ENCODE measurements at places on chromosomes 7 and 10. TPM values are rescaled to one million over a fixed set of nuclear protein-coding genes. Genes with fewer than 3 reads are reported as not detected.

Gene CALCR
- not detected for total RNA-seq

Gene LRRN3
- total RNA-seq, result 0.11 TPM

Gene C10orf105
- not detected for total RNA-seq

Gene RHBDD2
- total RNA-seq, result 39.7 TPM

Gene MUC12
- total RNA-seq, result 0.98 TPM

Gene RAB19
- not detected for total RNA-seq

Gene STEAP1
- 1.2 TPM for total RNA-seq

Gene LMTK2
- 2.7 TPM for total RNA-seq

Gene ZNF467
- 0.22 TPM for total RNA-seq

Gene RALA
- total RNA-seq, result 7.9 TPM

Gene KIAA1549
- 14.3 TPM for total RNA-seq

Gene FGFBP3
- 1.2 TPM for total RNA-seq

Gene PTPN20
- 10.6 TPM for total RNA-seq

Gene CALML3
- total RNA-seq, result not detected

Gene NCAPG2
- total RNA-seq, result 13.4 TPM

Gene FEZF1
- not detected for total RNA-seq

Gene CCL26
- total RNA-seq, result not detected

Gene IQUB
- 6.3 TPM for total RNA-seq

Gene FAM25A
- total RNA-seq, result not detected

Gene KCP
- total RNA-seq, result 0.33 TPM

Gene PLXNA4
- 0.33 TPM for total RNA-seq

Gene NEUROG3
- not detected for total RNA-seq

Gene IGFBP1
- not detected for total RNA-seq

Gene MMP21
- not detected for total RNA-seq

Gene OAT
- 186 TPM for total RNA-seq

Gene LRRD1
- total RNA-seq, result 0.11 TPM

Gene PDK4
- total RNA-seq, result not detected

Gene SLC13A1
- not detected for total RNA-seq

Gene IDI2
- not detected for total RNA-seq

Gene CHST15
- total RNA-seq, result 4.7 TPM

Gene CHCHD3
- 47.4 TPM for total RNA-seq

Gene NUTM2E
- 0.11 TPM for total RNA-seq

Gene CYP3A5
- under 0.01 TPM for total RNA-seq

Gene ADCY1
- total RNA-seq, result under 0.01 TPM

Gene KCNIP2
- total RNA-seq, result 0.65 TPM

Gene SVOPL
- total RNA-seq, result 2.4 TPM

Gene NKX2-3
- not detected for total RNA-seq

Gene ODAD2
- under 0.01 TPM for total RNA-seq

Gene PTTG1IP2
- not detected for total RNA-seq

Gene TMEM213
- not detected for total RNA-seq

Gene GIMAP5
- not detected for total RNA-seq

Gene AOC1
- not detected for total RNA-seq

Gene GNAI1
- 12.8 TPM for total RNA-seq

Gene VSTM2A
- total RNA-seq, result not detected

Gene GIMAP7
- not detected for total RNA-seq

Gene ITGB8
- total RNA-seq, result 1.6 TPM

Gene MALRD1
- 0.33 TPM for total RNA-seq

Gene ZMIZ1
- total RNA-seq, result 13.3 TPM

Gene COL13A1
- total RNA-seq, result not detected

Gene DUSP5
- 4.4 TPM for total RNA-seq

Gene RP9
- 5.9 TPM for total RNA-seq

Gene SERPINE1
- 183 TPM for total RNA-seq

Gene NME8
- not detected for total RNA-seq

Gene RSPH10B2
- total RNA-seq, result not detected

Gene ALOX5
- not detected for total RNA-seq
